ENCODE measurements at places on chromosomes 3 and 15.

DNA sequence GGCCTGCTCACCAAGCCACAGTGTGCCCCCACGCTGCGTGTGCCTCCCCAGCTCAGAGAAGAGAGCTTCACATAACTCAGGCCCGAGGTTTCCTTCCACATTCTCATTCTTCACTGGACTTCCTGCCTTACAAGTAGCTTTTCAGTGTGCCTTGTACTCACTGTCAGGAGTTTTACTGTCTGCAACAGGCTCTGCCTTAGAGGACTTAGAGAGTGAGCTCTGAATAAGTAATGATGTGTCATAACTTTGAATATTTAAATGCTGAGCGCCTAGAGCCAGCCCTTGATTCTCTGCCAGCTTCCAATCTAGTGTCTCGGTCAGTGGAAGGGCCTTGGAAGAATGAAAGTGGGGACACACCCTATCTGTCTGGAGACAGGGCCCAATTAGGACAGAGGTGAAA is 41.8 kb downstream of the ITGB5 start:
- no peak for DNase-seq

DNA sequence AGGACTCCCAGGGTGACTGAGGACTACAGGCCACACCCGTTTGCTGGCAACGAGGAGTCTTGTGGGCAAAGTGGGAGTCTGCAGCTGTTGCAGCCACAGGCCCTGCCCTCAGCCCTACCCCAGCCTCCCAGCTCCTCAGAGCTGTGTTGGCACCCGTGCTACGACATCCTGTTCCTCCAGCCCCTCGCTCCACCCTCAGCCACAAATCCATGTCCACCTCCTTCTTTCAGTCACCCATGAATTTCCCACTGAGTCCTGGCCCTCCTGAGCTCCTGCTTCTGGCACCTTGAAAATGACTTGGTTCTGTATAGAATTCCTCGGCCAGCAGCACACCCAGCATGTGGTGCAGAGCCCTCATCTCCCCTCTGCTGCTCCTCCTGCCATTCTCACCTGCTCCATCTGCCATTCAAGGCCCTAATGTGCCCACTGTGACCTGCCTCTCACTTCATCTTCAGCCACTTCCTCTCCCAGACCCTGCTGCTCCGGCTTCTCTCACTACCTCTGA is 20.9 kb upstream of the VILL start:
- DNase-seq = no peak

DNA sequence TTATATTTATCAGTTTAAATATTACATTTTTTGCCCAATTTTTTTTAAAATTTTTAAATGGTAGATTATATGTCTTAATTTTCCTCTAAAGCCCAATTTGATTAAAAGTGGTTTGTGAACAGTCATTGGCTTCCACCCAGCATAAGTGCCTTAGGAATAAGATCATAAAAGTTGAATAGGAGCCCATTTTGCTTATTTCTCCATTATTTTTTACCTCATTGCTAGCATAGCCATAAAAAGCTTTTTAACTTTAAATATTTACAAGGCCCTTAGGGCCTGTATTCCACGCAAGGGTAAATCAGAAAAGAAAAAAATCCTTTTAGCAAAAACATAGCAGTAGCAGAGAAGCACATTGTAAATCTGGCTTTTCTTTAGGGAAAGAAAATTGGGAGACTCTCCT is 9.0 kb downstream of the TTC14 start:
- no peak for DNase-seq

DNA sequence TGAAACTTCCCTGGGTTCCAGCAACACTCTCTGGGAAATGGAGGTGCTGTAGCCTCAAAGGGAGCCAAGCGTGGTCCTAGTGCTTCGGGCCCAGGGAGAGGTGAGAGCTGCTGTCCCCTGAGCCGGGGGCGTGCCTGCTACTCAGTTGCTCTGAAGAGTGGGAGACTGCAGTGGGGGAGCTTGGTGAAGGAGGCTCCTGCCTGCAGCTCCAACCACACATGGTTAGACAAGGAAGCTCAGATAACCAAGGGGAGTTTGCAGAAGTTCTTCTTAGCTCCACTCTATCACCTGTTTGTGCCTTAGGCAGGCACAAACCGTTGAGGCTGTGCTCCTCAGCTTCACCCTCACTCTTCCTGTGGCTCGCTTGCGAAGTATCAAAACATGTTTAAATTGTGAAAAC is 53.6 kb upstream of the TRPM1 start:
- DNase-seq = no peak
